Hematopoietic multipotent progenitor cell (in vitro differentiated cells): ENCODE measurements at places on chromosomes 5 and 9.

DNA sequence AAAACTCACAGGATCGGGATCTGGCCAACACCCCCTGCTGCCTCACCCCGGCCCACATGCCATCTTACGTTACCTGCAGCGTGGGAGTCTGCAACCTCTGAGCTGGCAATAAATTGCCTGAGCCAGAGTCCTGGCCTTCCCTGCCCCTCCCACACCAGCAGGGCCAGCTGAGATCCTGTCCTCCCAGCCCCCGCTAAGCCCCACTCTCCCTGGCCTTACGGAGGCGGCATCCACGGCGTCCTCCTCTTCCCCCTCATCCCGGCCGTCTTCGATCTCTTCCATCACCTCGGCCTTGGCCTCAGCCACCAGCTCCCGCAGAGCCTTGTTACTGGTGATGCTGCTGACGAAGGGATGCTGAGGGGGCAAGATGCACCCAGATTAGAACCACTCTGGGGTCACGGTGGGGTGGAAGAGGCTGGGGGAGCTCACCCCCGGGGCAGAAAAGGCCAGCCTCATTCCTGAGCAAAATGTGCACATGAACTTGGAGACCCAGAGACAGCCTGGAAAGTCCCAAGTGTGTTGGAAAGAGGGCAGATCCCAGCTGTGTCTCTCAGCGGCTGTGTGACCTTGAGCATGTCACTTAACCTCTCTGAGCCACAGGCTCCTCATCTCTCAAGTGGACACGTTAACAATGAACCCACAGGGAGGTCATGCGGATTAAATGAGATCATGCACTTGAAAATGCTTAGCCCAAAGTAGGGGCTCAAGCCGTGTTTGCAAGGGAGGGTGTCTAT, 89.9 kb upstream of the FBXW11 start:
- no peak for DNase-seq

DNA sequence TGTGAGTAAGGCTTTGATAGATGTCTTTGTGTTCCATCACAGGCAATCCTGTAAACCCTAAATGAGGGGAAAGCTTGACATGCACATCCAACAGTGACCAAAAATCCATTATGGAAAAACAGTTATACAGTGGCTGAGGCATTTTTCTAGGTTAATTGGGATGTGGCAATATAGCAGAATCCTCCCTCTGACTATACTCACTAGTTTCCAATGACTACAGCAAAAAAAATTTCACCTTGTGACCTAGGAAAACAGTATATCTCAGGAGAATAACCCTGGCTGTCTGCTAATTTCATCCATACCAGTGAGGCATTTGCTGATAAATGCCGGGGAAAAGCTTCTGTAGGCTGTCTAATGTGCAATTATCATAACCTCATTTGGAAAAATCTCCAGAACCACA, 49.9 kb upstream of the SNCAIP start:
- no peak for DNase-seq

- no peak for DNase-seq
These were observed 9.4 kb upstream of the LRRTM2 start for GRCh38 chr5:138884554-138884953.

GRCh38 chr9:21985964-21986667, 8.1 kb downstream of the CDKN2A start:
- no peak for DNase-seq

GRCh38 chr9:93646640-93647178, 70.3 kb downstream of the PHF2 start:
- no peak for DNase-seq

DNA sequence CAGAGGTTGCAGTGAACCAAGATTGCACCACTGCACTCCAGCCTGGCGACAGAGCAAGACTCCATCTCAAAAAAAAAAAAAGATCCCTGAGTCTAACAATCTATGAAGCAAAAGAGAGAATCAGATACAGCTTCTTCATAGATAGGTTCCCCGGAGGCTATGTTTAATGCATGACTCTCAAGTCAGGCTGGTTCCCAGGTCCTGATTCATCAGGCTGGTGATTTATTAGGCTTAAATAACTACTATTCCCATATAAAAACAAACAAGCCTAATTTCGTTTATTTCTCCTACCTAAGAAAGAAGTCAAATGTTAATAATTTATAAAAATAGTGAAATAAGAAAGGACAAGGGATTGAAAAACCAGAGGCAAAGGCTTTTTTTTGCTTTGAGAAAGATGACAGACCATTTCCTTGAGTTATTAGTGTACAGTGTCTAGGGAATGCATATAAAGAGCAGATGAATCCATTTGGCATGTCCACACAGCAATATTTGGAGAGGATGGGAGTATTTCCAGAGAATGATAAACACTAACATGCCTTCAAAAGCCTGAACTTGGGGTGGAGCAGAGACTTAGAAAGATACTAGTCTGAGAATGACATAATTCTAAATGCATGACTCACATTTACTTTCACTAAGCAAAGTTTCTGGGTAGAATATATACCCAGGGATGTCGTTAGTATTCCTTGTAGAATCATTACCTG, 115.3 kb downstream of the NREP start:
- DNase-seq: no peak

GRCh38 chr9:98412101-98412842, 156.8 kb upstream of the TBC1D2 start:
- DNase-seq: no peak

GRCh38 chr5:140109018-140109758, 4.7 kb upstream of the PURA start:
- no peak for DNase-seq

DNA sequence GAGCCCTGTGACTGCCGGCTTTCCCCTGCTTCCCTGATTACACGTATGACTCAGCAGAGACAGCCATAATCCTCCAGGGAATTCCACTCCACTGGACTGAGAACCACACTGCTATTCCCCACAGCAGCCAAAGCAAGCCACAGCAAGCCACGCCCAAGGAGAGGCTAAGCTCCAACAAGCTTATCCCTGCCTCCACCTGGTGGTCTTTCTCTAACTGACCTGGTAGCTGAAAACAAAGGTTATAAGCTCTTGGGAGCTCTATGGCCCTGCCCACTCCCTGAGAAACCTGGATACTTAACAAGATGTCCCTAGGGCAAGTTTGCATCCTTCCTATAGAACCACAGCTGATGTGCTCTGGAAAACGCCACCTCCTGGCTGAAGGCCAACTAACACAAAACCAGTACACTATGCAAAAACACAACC, 613.7 kb upstream of the CDH18 start:
- no peak for DNase-seq

- DNase-seq: no peak
These were observed 43.2 kb upstream of the RICTOR start for GRCh38 chr5:39117401-39117800.

DNA sequence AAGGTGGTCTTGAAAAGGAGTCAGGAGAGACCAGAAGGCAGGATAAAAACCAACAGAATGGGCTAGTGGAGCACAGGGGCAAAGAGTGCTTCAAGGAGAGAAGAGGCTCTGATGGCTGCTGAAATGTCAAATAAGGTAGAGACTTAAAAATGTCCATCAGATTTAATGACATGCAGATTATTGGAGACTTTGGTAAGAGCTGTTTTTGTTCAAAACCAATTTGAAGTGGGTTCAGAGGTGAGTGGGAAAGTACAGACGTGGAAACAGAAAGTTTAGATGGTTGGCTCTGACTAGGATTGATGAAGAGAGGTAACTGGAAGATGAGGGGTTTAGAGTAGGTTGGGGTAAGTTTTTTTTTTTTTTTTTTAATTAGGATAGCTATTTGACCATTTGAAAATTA, 14.1 kb downstream of the SLC25A46 start:
- DNase-seq: no peak

DNA sequence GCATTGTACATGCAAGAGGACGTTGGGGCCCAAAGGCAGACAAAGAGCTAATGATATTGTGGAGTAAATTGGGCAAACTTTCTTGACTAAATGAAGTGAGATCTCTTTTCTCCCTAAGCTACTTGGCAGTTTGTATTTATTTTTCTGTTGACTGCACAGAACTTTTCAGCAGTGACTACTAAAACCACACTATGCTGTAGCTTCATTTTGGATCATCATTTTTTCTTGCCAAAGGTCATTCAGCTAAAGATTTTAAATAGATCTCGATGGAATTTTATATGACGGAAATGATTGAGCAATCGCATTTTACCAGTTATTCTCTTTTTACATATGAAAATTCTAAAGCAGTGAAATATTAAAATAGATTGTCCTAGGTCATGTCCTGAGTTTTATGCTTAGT, 286.1 kb upstream of the ACTBL2 start:
- DNase-seq: no peak

DNA sequence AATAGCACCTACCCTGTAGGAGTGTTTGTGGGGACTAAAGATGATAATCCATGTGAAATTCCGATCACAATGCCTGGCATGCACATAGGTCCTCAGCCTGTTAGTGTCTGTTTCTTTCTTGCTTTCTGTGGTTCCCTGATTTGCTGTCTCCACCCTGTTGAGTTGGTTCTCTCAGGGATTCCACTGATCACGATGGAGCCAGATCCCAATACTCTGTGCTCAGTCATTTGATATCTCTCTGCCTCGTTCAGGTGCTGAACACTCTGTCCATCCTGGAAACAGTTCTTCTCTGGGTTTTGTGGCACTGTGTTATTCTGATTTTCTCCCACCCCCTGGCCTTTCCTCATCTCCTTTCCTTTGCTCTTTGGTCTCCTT, 60.8 kb downstream of the ARHGAP26 start:
- DNase-seq: no peak

GRCh38 chr9:91682806-91683205, 259.2 kb upstream of the NFIL3 start:
- no peak for DNase-seq

- no peak for DNase-seq
These were observed 2.9 kb downstream of the SLC45A2 start for GRCh38 chr5:33981408-33982162.

DNA sequence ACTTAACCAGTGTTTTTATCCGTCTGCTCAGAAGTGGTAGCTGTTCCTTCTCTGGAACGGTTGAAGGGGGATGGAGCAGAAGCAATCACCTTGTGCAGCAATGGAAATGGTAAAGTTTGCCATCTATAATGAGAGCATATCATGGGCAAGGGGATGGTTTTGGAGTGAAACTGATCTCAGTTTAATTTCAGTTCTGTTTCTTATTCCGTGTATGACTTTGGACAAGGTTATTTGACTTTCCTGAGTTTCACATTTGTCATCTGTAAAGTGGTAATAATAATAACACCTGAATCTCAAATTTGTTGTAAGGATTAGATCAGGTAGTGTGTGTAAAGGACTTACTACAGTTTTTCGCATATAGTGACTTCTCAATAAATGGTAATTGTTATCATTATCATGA, 106.1 kb downstream of the PCSK1 start:
- no peak for DNase-seq

- no peak for DNase-seq
These were observed 31.1 kb downstream of the PAEP start for GRCh38 chr9:135592625-135593024.

DNA sequence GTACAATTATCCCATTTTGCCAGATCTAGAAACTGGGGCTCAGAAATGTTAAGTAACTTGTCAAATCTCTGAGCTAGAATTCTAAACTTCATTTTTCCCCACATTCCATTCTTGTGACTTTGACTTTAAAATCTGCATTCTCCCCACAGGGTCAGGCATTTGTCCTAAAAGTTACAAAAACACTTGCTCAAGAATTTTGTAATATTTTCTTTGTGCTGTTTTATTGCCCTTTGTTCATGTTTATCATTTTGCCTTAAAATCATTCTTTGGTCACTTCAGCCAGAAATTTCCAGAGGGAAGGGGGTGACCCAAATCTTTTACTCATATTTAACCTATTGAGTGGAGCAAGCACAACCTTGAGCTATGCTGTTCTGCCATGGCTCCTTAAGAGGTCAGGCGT, 120.1 kb upstream of the CCL21 start:
- no peak for DNase-seq

- no peak for DNase-seq
These were observed 249.8 kb downstream of the KIF4B start for GRCh38 chr5:155263381-155263780.

- DNase-seq: no peak
These were observed 2.5 kb downstream of the TJP2 start for GRCh38 chr9:69176471-69177171.

DNA sequence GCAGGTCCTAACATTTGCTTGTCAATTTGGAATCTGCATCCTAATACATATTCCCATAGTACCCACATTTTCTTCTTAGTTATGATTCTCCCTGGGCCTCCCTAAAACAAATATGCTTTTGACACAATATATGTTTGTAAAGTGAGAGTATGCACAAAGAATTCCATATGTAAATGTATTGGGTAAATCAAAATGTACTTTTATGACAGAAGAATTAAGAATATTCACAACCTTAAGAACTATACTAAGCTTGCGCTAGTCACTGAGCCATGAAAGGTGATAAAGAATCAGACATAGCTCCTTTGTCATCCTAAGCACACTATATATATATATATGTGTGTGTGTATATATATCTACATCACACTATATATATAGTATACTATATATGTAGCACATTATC, 438.5 kb downstream of the ACTL7B start:
- no peak for DNase-seq

DNA sequence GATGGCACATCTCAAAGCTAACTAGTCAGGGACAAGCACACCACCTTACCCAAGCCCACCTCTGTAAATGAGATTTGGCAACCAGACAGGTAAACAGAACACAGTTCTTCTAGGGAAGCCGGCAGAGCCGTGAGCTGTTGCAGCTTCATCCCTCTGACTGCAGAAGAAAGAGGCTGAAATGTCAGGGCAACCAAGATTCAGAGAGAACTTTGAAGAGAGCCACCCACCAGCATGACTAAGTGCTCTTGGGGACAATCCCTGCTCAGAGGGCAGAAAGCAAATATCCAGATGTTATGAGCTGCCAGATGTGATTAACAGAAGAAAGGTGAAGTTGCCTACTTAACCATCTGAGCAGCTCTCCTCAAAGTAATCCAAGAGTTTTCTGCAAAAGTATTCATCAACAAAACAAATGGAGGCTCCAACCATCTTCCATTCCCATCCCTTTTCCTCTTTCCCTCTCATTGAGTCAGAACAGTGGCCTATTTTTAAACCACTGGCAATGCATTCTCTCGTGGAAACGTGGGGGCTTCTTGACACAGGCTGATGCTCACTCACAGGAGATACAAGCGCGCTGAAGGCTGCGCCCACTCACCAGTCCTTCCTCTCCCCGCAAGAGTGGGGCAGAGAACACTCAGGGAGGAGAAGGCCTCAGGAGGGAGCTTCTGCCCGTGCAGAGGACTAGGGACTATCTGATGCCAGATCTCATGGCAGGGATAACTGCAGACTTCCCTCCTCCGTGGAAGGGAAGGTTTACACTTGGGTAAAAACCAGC, 57.1 kb downstream of the SLIT3 start:
- no peak for DNase-seq

DNA sequence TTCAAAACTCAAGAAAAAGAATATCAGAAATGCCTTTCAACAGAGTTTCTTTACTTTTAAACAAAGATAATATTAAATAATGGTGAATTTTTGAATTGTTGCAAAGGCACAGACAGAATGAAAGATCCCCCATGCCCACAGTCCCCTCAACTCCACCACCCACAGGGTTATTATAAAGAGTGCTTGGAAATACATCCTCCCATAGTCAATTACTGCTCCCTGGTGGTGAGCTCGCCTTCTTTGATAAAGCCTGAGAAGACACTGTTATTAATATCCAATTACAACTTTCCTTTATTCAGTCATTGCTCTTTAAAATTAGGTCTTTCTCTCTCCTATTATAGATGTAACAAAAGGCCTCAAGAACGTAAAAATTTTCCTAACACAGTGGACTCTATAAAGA, 490.2 kb upstream of the RORB start:
- no peak for DNase-seq
